Omental fat pad (tissue), 4 donors: ENCODE measurements at places on chromosomes 12 and 14. TPM values are rescaled to one million over a fixed set of nuclear protein-coding genes. Genes with fewer than 3 reads are reported as not detected.

DNA sequence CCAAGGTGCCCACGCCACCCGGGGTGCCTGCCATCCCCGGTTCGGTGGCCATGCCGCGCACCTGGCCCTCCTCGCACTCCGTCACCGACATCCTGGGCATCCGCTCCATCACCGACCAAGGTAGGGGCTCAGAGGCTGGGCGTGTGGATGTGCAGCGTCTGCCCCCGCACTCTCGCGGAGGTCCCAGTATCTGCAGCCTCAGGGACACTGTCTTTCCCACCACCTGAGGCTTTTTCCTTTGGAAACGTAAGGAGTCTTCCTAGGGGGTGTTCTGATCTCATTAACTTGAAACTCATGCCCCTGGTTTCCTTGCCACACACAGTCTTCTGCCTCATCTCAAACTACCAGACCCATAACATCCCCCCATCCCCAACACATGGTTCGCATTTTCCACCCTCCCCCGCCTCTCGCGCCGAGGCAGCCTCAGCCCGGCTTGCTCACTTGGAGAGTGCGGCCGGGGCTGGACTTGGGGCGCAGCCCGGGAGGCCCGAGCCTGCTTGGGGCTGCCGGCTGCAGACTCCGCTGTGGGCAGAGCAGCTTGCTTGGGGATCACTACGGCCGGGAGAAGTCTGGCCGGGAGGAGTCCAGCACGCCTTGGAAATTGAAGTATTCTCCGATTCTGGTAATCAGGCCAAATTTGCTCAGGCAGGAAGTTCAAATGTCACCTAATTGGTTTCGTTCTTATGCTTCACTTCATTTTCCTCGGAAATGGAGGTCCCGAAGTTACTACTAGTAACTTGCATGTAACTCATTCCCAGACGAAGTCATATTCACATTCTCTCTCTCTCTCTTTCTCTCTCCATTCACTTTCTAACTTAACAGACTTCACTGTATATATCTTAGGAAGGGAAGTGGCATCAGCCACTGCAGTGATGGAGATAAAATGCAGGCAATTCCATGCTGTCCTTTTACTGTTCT lies 2.0 kb downstream of the PAX9 start:
- DNase-seq, result no peak

The POMT2 gene
- total RNA-seq, result 14.3 TPM

DNA sequence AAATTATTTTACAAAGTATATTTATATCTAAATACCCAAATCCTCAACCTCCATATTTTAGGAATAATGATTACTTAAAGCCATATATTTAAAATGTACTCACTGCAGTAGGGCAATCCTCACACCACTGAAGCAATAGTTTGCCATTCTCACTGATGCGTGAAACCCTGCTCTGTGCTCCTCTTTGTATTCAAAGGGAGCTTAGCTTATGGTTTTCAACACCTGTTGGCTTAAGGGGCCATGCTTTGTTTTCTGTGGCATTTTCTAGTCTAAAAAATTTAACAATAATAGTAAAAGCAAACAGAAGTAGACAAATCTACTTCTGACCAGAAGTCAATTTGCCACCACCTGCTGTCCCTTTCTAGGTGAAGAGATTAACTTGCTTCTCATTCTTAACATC lies 294.6 kb downstream of the FLRT2 start:
- no peak for DNase-seq

The IAPP gene
- total RNA-seq, result not detected

- no peak for DNase-seq
Observed at GRCh38 chr12:53431187-53431586, 7.5 kb downstream of the AMHR2 start.

The TAS2R43 gene
- 2.4 TPM for total RNA-seq

GRCh38 chr14:29102996-29103395 lies 336.4 kb downstream of the FOXG1 start:
- no peak for DNase-seq

The ACYP1 gene
- total RNA-seq, result 11.6 TPM

The GDF3 gene
- total RNA-seq, result not detected

DNA sequence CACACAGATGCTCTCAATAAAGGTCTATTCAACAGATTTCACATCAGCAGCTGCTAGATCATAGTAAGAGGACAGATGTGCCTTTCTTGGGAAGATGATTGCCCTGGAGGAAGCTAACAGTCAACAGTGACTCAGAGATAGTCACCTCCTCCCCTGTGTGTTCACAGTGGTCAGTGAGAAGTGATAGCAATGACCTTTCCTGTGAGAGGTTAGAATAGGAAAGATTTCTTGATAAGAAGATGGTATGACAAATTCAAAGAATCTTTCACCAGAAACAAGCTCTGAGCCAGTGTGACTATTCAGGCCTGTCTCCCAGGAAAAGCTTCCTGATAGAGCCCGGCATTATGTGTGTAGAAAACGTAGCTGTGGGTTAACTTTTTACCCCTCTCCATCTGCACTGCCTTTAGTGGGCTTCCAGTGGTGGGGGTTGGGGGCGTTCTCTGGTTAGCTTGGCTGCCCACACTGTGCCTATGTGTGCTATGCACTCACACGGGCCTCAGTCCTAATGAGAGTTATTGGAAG lies 66.4 kb upstream of the ARHGAP5 start:
- no peak for DNase-seq

DNA sequence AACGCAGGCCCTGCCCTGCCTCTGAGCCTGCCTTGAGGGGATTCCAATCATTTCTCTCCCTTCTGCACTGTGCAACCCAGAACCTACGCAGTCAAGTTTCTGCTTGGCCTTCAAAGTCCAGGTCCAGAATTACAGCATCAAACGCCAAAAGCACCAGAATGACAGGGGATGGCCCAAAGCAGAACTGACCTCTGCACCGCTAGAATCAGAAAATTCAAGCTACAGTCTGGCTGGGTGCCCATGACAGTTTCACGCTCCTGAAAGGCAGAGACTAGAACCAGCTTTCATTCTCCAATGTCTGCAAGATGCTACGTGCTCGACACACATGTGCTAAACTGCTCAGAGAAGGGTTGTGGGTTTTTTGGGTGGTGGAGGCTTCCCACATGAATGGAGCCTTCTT lies 4.1 kb downstream of the CLMN start:
- DNase-seq, result no peak

The PIP4P1 gene
- 24.4 TPM for total RNA-seq

DNA sequence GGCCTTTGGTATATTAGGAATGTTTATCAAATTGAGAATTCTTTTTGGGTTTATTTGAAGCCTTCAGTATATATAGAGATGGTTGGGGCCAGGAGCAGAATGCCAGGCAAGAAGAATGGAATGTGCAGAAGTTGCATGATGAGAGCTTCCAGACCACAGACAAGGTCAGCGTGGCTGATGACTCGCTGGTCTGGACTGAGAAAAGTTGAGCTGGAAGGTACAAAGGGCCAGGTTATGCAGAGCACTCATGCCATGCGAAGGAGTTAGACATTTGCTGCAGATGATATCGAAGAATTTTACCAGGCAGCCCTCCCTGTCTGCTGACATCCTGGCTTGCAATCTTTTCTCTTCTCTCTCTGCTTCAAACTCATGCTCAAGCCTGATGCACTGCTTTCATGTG lies 196.2 kb upstream of the ARHGAP5 start:
- DNase-seq, result no peak

The NIN gene
- 30.7 TPM for total RNA-seq

The VAMP1 gene
- 5.6 TPM for total RNA-seq

GRCh38 chr12:89059721-89060541 lies 292.4 kb downstream of the DUSP6 start:
- DNase-seq, result no peak

The ULK1 gene
- total RNA-seq, result 24.4 TPM

The SLC16A7 gene
- total RNA-seq, result 127 TPM

- DNase-seq, result no peak
Observed at GRCh38 chr14:50839691-50840090, 8.7 kb upstream of the NIN start.

The CNTN1 gene
- total RNA-seq, result 1.3 TPM

DNA sequence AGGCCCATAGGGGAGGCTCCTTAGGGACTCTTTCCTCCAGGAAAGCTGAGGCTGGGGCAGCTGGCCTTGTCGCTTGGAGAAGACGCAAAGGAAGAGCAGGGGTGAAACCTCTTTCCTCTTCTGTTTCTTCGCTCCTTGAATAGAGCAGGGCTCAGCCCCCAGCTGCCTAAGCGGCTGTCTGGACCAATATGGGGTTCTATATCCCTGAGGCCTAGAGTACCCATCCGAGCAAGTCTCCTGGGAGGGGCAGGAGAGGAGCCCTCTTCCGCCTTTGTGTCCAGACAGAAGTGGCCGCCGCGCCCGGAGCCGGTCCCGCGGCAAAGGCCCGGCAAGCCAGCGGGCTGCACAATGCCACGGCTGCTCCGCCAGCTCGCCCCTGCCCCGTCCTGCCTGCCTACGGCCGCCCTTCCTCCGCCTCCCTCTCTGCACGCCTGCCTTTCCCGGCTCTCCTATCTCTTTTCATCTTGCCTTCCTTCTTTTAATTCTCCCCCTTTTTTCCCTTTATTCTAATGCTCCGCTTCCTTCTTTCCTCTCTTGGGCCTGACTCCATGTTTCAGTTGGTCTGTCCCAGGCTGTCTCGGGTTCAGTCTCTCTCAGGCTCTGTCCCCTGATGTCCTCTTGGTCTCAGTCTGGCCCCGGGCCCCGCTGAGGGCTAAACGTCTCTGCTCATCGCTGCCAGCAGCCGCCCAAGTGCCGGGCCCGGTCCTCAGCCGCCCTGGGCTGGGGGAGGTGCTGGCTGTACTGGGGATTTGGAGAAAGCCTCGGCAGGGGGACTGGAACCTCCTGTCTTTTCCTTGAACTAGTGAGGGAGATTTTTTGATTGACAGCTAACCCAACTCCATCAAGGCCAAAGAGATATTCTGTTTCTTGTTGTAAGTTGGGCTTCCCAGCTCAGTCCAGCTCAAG lies 2.5 kb upstream of the HOXC9 start:
- DNase-seq, result no peak

GRCh38 chr14:104145826-104146601 lies 7.6 kb downstream of the KIF26A start:
- no peak for DNase-seq

DNA sequence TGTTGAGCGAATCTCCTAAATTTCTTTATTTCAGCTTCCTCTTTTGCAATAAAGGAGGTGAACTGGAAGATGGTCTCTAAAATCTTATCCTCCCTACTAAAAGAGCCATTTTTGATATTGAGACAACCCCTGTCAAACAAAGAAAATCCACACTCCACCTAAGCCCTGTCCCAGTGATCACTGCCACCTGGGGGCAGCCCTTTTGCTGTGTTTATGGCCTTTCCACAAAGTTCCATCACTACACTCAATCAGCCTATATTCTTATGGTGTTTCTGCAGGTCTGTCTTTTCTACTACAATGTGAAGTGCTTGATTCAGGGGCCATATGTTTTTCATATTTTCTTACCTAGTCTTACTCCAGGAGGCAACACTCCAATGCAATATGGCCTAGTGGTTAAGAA lies 163.7 kb downstream of the BMP4 start:
- DNase-seq, result no peak

The KRT73 gene
- total RNA-seq, result not detected

DNA sequence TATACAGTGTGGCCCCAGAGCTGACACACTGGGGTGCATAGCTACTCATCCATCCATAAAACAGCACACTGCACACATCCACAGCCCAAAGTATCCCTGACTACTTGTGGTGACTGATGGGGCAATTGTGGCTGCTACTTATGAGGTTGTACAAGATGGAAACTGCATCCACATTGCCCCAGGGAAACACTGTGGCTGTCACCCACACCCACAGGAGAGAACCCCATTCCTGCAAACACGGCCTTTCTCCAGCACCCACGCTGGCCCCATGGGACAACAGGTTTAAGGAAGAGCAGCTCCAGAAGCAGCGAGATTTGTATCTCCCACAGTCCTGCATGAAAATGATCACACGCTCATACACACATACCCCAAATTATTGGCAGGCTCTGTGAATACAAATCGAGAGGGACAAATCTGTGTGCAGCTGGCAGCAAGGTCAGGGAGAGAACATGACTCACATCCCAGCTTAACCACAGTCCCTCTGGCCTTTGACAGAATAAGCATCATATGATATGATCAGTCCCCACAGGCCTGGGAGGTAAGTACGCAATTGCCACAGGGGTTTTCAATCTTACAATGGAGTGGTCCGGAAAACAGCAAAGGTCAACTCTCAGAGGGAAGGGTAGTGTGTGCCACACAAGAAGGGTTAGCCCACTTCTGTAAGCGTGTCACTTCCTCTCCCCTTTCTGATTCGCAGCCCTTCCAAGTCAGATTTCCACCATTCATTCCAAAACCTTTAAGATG lies 61.9 kb downstream of the ESR2 start:
- no peak for DNase-seq

GRCh38 chr14:88834883-88835431 lies 10.5 kb downstream of the TTC8 start:
- no peak for DNase-seq

DNA sequence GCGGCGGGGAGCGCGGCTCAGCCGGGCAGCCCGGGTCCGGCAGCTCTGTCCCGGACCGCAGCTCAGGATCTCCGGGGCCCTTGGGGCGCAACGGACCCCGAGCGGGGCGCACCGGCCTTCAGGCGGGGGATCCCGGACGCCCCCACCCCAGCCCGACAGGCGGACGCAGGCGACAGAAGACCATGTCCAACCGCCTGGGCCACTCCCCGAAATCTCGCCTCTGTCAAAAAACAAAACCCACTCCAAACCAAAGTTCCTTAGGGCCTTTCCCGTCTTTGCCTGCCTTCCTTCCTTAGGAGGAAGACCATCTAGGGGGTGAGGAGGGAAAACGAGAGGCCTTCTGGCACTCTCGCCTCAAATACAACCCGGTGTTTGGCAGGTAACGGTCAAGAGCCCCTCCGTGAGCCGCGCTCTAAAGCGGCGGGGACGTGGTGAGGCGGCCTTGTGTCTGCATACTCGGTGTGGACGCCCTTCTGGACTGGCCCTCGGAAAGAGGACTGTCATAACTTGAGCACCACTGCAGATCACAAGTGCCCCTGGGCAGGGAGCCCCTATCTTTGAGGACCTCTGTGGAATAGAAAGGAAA lies 604 bp downstream of the HCFC2 start:
- DNase-seq, result no peak

- no peak for DNase-seq
Observed at GRCh38 chr12:130571734-130572133, 144.4 kb downstream of the RIMBP2 start.

GRCh38 chr12:80140005-80140404 lies 40.7 kb downstream of the OTOGL start:
- DNase-seq, result no peak

The PPP1R1A gene
- total RNA-seq, result 158 TPM

GRCh38 chr14:38992067-38992844 lies 110.8 kb downstream of the SEC23A start:
- no peak for DNase-seq

DNA sequence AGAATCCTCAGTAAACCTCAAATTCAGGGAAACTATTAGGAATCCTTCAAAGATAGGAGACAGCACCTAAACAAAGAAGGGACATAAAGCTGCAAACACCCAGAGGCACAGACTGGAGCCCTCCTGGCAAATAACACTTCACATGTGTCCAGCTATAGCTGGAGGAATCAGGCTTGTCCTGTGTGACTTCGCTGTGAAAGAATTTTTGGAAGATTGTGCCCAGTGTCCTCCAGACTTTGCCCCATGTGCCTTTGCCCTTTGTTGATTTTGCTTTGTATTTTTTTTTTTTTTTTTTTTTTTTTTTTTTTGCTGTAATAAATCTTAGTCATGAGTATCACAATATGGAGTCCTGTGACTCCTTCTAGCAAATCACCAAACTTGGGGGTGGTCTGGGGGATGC lies 136.8 kb downstream of the KCNH5 start:
- no peak for DNase-seq

GRCh38 chr14:63852271-63852816 lies 460 bp upstream of the SYNE2 start:
- DNase-seq, result no peak
